ENCODE measurements at places on chromosomes 2 and 18.

GRCh38 chr2:223725494-223725893 is 111.9 kb downstream of the AP1S3 start:
- DNase-seq = no peak

- no peak for DNase-seq
Measured at GRCh38 chr18:63206433-63207142, 113.0 kb downstream of the BCL2 start.

DNA sequence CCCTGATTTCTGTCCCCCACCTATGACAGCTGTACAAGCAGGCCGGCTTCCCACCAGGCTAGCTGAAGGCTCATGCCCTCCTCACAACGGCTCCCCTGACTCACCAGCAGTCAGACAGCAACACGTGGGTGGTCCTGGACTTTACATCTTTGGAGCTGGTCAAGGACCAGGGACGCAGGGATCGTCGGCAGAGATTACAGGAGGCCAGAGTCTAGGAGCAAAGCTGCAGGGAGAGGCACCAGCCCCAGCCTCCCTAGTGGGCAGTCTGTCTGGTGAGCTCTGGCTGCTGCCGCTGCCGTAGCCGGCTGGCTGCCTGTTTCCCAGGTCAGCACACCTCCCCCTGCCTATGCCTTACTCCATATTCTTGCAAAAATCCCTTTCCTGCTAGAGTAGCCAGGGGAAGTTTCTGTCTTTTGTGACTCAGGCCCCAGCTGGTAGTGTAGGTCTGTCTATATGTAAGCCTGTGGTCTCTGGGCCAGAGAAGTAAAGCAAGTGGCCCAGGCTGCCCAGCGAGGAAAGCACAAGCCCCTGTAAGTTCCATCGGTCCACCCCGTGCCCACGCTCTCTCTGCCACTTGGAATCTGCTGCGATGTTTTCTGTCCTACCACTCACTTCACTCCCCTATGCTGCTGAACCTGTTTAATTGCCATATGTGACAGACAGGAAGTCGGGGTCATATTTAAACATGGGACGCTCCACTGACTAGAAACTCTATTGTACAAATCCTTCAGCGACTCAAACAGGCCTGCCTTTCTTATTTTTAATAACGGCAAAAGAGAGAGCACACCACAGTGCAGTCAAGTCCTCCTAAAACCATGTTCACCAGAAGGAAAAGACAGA is 2.4 kb upstream of the ARHGEF4 start:
- no peak for DNase-seq

DNA sequence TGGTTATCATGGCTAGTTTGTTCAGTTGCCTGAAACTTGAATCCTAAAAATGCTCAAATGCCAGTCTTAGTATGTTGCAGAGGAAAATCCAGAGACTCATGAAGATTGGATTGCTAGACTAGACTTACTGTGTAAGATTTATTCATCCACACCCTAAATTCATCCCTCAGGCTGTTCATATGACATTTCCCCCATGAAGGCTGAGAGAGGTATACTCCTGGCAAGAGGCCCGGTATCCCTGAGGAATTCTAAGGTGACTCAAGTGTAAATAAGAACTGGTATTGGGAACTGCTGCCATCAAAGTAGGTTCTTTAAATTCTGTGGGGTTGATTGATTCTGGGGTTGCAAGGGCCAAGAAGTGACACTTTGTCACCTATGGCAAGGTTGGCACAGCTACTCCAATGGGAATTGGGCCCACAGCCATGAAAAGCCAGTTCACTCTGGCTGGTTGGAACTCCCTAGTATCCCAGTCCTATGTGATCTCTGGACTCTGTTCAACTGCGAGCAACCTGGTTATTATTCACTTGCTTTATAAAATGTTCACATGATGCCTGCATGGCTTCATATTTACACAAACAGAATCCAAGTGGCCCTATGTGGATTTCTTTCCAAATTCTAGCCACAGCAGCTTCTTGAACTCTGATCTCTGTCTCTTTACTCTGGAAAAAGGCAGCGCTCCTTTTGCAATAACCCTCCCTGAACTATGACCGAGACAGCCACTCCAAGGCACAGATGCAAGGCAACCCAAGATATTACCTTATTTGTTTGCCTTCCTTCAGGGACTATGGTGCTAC is 429.1 kb downstream of the CBLN2 start:
- no peak for DNase-seq

- no peak for DNase-seq
Measured at GRCh38 chr2:241867776-241868420, 1.6 kb upstream of the RTP5 start.

DNA sequence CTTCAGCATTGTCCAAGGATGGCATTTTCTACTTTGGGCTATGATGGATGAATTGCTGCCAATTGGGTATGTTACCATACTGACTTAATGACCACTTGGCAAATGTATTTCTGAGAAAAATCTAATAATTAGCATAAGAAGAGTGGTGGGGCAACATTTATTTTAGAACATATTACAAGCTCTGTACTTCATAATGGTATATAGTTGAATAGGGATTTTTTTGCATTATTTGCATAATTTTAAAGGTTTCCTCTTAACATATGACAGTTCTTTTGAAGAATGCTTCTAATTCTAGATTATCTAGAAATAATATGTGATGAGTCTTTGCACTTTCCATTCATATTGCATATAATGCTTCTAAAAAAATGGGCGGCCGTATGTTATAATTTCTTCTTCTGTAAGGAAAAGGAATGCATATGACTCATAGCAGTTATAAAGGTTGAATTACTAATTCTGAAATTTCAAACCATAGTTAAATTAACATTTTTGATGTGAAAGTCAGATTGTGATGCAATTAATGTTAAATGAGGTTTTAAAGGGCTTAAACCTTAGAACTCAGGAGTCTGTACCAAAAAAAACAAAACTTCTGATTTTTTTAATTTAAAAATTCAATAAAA is 1652.3 kb upstream of the SLC39A10 start:
- no peak for DNase-seq

DNA sequence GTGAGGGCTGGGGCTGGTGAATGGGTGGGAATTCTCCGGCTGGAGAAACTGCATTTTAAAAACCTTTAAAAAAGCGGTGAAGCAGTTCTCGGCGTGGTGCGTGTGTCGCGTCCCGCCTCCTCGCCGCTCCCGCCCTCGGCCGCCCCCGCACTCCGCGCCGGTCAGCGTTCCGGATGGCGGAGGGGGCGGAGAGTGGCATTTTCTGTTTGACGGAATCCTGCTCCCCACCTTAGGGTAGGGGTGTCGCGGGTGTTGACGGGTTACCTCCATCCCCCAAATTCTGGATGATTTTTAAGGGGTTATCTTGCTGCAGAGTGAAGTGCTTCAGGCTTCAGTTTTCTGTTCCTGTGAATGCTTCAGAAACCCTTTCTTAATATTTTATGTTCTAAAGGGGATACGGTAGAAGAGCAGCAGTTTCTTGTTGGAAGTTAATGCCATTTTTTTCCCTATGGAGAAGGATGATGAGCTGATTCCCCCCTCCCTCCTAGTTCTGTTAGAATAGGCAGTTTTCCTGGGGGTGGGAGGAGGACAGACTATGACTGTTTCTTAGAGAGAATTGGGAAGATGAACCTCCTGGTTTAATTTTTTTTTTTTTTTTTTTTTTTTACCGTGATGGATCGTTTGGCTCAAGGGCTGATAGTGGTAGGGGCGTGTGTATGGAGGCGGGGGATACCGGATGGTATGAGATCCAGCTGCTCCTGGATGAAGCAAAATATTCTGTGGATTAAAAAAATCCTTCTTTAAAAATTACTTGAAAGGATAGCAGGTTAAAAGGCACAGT is 756 bp downstream of the ABI2 start:
- DNase-seq = no peak

GRCh38 chr2:177058747-177059146 is 153.8 kb upstream of the HNRNPA3 start:
- DNase-seq = no peak

GRCh38 chr18:75612456-75612855 is 185.0 kb upstream of the SMIM21 start:
- DNase-seq = no peak

DNA sequence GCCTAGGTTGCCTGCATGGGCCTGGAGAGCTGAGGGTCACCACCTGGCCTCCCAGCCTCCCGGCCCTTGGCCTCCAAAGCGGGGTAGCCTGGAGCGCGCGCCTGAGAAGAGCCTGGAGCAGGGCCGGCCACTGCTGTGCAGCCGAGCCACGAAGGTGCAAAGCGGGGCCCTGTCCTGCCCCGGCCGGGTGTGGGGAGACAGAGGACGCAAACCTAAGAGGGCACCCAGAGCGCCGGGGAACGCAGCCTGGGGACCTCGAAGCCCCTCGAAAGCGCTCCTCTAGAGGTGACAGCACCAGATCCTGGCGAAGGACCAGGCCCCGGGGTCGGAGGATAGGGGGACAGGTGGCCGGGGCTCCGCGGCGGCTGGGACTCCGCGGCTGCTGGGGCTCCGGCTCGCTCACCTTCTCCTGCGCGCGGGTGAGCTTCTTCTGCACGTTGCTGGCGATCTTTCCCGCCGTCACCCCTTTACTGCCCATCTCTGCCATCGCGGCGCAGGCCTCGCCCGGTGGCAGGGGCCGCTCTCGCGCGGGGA is 430 bp downstream of the BIN1 start:
- no peak for DNase-seq

DNA sequence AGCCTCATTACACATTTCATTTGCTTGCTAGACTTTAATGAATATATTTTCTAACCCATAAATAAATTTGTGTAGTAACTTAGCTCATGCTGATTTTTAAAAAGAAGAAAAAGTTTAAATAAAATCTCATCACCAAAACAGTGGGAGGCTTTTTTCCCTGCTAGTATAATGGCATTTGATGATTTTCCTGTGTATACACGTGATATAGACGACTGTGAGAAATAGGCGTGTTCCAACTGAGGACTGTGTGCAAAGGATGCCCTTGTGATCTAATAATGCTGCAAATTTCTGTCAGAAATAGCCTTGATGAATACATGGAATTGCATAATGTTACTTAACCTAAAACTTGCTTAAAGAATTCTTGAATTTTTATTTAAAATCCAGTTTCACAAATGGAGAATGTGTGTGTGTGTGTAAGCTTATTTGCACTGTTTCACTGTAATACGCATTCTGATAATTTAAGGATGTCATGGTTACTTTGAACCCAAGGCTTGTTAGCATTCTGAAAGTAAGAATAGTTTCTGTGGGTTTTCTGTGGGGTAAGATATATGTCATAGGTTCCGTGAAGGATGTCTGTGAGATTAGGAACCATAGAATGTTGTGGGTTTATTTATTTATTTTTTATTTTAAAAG is 178.0 kb downstream of the DLGAP1 start:
- DNase-seq = no peak

- no peak for DNase-seq
Measured at GRCh38 chr2:134273256-134273983, 19.5 kb downstream of the MGAT5 start.

GRCh38 chr18:67728364-67728763 is 211.8 kb upstream of the DSEL start:
- no peak for DNase-seq

DNA sequence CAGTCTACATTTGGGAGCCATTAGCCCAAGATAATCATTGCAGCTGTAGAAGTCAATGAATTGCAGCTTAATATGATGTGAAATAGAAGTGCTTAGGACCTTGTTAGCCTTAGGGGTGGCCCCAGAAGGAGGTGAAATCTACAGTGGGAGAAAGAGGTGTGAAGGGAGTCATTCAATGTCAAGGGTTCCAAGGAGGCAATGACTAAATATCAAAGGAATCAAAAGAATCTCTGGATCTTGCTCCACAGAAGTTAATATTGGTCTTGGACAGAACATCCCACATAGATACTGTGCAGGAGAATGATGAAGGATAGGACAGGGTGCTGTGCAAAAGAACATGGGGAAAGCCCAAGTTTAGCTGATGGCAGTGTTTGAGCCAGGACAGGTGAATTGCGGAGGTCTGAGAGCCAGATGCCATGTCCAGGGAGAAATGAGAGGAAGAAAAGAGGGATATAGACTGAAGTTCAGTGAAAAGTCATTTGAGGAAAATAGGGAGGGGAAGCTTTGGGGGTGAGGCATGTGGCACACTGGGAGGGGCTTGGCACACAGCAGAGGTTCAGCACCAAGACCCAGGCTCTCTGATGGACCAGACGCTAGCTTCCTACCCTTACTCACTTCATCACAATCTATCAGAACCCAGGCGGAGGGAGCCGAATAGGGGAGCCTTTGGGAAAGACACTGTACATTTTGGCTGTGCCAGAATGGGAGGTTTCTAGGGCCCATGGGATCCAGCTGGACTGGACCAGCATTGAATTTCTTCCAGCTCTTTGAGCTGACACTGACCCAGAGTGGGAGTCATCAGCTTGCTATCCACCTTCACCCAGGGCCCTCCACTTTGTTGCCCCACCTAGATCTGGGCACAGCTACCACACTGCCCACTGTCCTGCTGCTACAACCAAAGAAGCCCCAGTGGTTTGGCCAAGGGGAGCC is 2.2 kb downstream of the IL1F10 start:
- no peak for DNase-seq

DNA sequence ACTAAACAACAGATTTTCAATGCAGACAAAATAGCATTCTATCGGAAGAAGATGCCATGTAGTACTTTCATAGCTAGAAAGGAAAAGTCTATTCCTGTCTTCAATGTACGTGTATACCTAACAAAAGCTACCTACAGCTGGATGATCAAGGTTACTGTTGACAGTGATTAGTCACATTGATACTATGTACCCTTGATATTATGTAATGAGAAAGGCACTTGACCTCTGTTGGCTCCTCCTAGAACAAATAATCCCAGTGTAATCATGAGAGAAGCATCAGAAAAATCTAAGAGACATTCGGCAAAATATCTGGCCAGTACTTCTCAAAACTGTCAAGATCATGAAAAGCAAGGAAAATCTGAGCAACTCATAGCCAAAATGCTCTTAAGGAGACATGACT is 44.4 kb upstream of the LRRTM4 start:
- no peak for DNase-seq

DNA sequence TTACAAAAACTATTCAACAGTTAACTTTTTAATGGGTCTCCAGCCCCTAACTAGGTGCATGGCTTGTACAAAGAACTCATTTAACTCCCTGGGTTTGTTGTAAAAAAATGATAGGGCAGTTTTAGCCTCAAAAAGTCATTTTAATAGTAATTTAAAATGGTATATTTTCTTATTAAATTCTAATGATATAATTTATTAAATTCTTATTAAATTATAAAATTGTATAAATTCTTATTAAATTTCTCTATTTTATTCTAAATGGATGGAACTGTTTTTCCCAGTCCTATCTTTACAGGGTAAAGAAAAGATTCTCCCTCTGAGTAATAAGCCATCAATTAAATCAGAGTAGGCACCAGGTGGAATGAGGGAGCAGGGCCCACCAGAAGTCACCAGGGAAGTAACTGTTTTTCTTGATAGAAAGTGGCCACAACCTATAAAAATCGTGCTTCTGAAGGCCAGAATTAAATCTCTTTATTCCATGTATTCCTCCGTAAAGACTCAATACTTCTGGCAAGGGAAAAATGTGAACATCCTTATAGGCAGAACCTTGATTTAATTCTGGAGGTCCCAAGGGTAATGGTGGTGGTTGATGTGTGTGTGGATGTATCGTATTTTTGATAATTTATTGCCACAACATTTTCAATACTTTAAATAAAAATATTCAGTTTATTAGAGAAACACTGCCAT is 814 bp downstream of the FKBP7 start:
- DNase-seq = no peak

DNA sequence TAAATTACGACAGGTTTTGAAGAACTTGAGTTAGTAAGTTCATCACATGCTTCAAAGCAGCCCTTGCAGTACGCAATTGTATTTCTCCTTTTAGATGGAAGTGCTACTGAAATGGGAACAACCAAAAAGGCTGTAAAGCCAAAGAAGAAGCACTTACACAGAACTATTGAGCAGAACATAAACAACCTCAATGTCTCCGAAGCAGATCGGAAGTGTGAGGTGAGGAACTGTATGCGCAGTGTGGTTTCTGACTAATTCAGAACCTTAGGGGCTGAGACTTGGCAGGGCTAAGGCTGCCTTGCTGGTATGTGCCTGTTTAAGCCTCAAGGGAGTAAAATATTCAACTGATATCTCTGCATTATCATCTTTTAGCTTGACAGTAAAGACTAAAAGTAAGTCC is 8.4 kb downstream of the NCAPH start:
- DNase-seq = no peak

Data from stimulated activated CD8-positive, alpha-beta memory T cell treated with anti-CD3 and anti-CD28 coated beads, Interleukin-15, amount 100 ng/mL, for 1 hour (primary cell).